ENCODE measurements at places on chromosomes 6 and 20. TPM values are rescaled to one million over a fixed set of nuclear protein-coding genes. Genes with fewer than 3 reads are reported as not detected.

GRCh38 chr6:35790683-35791082 lies 6.4 kb downstream of the CLPS start:
- peaks cover 37% of the 10 kb centered on the region for H3K27me3 ChIP-seq
- H3K36me3 ChIP-seq: no peaks in the 10 kb centered on the region

- no peak overlapping the region for H3K4me3 ChIP-seq
- H3K27me3 ChIP-seq: no peaks in the 10 kb centered on the region
- no peaks in the 10 kb centered on the region for H3K36me3 ChIP-seq
- DNase-seq: no peak
Measured at GRCh38 chr20:55500130-55500529, 505.2 kb downstream of the CBLN4 start.

LY6G6D gene
- not detected for total RNA-seq

DNA sequence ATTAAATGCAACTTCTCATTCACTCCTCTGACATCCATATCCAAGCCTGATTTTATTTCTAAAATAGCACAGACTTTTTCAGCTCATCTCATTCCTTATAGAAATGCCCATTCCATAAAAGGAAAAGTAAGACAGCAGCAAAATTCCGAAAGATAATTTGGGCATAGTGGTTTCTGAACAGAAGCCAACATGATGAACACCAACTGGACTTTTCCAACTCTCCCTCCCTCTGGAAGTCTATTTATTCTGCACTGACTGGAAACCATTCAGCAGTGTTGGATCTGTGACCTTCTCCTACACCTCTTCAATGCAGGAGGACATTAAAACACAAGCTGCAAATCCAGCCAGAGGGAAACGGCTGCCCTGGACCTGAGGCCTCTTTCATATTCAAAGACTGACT lies 306.2 kb upstream of the NT5E start:
- H3K4me3 ChIP-seq: no peak overlapping the region
- H3K4me1 ChIP-seq: no peaks in the 10 kb centered on the region
- no peak overlapping the region for H3K27ac ChIP-seq
- no peaks in the 10 kb centered on the region for H3K27me3 ChIP-seq
- DNase-seq: no peak
- H3K36me3 ChIP-seq: no peaks in the 10 kb centered on the region

DNA sequence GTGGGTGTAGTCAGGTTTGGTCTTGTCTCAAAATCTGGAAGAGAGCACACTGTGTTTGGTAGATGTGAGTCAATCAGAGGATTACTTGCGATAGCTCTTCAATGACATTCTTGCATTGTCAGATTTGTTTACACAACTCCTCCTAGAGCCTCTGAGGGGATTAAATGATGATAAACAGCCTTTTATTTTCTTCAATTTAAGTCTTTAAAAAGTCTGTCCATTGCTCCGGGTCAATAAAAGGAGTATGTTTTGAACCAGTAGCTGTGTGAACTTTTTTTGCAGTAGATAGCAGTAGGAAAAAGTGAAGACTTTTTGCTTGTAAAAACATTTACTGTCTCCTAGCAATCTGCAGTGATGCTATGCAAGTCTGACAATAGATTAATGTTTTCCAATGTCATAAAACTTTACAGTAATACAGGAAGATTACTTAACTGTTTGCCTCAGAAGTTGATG lies 49.9 kb downstream of the GJA1 start:
- no peaks in the 10 kb centered on the region for H3K27me3 ChIP-seq
- H3K36me3 ChIP-seq: no peaks in the 10 kb centered on the region
- DNase-seq: no peak
- no peak overlapping the region for H3K4me3 ChIP-seq
- no peaks in the 10 kb centered on the region for H3K4me1 ChIP-seq

DNA sequence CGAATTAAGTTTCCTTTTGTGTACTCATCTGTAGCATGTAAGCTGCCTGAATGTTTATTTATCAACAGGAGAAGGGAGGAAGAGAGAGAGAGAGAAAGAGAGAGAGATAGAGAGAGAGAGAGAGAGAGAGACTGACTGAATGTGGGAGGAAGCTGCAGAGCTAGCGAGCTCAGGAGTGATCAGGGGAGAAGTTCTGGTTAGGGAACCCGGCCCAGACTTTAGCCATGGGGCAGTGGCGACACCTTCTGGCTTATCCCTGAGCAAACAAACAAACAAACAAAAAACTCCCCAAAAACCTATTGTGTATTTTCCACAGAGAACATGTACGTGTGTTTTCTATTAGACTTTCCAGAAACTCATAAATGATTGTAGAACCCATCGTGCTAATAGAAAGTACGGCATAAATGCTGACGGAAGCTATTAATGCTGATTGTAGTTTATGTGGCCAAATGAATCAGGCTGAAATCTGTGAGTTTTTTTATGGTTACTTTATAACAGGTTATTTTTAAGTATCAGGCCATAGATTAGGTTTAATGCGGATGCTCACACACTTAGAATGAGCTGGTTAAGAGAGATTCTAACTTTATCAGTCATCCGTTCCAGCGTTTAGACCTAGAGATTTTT lies 92.8 kb downstream of the CLIC5 start:
- peak; percentile 21 for DNase-seq
- no peak overlapping the region for H3K27ac ChIP-seq
- no peak overlapping the region for H3K4me3 ChIP-seq
- no peaks in the 10 kb centered on the region for H3K36me3 ChIP-seq

DNA sequence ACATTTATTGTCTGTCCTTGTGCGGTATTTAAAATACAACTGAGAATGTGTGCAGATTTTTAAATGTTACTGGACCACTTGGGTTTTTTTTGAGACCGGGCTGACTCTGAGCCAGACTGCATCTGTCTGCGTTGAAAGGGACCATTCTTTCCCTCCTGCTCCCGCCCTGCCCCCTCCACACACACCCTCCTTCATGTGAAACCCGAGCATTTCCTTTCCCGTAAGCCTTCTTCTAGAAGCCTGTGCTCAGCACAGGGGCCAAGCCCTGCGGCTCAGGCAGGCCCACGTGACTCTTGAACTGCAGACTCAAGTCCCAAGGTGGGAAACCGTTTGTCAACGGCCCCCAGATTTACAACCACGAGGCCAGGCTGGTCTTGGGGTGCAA lies 82.7 kb upstream of the FOXC1 start:
- no peaks in the 10 kb centered on the region for H3K36me3 ChIP-seq
- peak; percentile 36 for DNase-seq
- no peak overlapping the region for H3K4me3 ChIP-seq
- H3K27ac ChIP-seq: peak overlapping the region; percentile 12
- peaks cover 41% of the 10 kb centered on the region for H3K4me1 ChIP-seq
- H3K27me3 ChIP-seq: no peaks in the 10 kb centered on the region

DNA sequence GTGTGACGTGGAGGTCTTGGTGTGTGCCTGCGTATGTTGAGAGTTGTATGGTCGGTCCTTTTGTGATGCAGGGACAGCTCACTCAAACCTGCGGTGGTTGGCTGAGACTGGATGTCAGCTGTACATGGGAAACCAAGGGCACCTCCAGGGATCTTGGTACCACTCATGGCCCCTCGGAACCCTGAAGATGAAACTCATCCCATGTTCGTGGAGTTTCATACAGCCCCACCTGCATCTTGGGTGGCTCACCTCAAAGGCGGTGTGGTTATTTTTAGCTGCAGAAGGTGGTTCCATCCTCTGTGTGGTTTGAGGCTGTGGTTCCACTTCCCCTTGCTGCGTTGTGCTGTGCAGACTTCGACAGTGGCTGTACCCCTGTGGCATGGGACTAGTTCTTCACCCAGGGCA lies 52.6 kb upstream of the SLC22A1 start:
- no peaks in the 10 kb centered on the region for H3K27me3 ChIP-seq
- no peak overlapping the region for H3K27ac ChIP-seq
- H3K36me3 ChIP-seq: peaks cover 80% of the 10 kb centered on the region
- H3K4me3 ChIP-seq: no peak overlapping the region
- no peak for DNase-seq
- peaks cover 17% of the 10 kb centered on the region for H3K4me1 ChIP-seq

TSPO2 gene
- 0.38 TPM for total RNA-seq

LRRC73 gene
- total RNA-seq: 0.09 TPM

SPTLC3 gene
- 3.4 TPM for total RNA-seq

All from thymus (tissue), 14 donors.